CD4-positive, alpha-beta T cell treated with Interleukin-21 for 1 hour (primary cell): ENCODE measurements at places on chromosomes 3 and 15.

GRCh38 chr3:10268930-10269329 is 20.7 kb downstream of the TATDN2 start:
- DNase-seq, result no peak

- no peak for DNase-seq
Measured at GRCh38 chr3:46410669-46411068, 3.6 kb downstream of the CCRL2 start.

DNA sequence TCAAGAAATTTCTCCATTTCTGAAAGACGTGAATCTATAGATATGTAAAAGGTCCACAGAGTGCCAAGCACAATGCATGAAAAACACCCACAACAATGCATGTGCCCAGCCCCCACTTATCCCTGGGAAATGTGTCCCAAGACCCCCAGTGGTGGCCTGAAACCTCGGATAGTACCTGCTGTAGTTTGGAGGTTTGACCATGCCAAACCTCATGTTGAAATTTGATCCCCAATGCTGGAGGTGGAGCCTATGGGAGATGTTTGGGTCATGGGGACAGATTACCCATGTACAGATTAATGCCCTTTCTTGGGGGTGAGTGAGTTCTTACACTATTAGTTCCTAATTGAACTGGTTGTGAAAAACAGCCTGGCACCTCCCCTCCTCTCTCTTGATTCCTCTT is 21.4 kb upstream of the MYZAP start:
- no peak for DNase-seq

GRCh38 chr3:12679468-12679867 is 15.6 kb upstream of the RAF1 start:
- DNase-seq, result no peak

DNA sequence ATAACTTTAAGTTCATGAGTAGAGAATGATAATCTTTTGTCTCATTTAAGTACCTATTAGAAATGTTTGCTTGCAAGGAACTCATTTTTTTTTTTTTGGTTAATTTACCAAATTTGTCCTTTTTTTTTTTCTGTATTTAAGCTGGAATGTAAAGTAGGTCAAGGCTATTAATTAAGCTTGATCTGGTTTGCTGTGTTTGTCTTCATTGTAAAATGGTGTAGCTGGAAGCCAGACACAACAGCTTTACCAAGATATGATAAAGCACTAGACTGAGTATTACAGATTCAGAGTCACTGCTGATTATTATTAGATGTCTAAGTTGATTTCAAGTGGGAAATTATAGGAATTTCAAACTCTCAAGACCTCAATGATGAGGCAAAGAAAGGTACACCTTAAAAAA is 15.0 kb upstream of the ZPLD1 start:
- no peak for DNase-seq

GRCh38 chr3:52775877-52776276 is 1.5 kb upstream of the ITIH1 start:
- no peak for DNase-seq

DNA sequence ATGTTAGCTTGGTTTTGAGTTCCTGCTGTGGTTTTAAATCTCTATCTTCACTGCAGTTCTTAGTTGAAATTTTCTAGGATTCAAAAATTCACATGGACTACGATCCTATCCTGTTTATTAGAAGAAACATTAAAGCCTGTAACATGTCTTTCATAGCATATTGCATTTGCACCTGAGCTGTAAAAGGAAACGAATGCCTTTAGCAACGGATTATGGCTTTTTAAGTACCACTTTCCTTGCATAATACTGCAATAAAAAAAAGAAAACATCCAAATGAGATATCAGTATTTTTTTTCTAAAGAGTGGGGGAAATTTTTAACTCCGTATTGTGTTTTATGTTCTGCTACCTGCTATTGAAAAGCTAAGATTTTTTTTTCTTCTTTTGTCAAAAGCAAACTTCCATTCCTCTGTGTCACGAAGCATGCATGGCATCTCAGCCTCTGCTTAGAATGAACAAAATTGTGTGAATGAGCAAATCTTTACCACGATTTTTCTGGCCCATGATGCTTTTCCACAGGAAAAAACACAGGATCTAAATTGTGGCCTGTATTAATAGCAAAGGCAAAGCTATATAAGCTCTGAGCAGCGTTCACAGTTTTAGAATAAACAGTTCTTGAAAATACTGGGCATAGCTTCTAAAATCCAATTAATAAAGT is 110.0 kb upstream of the CDIN1 start:
- DNase-seq, result no peak

DNA sequence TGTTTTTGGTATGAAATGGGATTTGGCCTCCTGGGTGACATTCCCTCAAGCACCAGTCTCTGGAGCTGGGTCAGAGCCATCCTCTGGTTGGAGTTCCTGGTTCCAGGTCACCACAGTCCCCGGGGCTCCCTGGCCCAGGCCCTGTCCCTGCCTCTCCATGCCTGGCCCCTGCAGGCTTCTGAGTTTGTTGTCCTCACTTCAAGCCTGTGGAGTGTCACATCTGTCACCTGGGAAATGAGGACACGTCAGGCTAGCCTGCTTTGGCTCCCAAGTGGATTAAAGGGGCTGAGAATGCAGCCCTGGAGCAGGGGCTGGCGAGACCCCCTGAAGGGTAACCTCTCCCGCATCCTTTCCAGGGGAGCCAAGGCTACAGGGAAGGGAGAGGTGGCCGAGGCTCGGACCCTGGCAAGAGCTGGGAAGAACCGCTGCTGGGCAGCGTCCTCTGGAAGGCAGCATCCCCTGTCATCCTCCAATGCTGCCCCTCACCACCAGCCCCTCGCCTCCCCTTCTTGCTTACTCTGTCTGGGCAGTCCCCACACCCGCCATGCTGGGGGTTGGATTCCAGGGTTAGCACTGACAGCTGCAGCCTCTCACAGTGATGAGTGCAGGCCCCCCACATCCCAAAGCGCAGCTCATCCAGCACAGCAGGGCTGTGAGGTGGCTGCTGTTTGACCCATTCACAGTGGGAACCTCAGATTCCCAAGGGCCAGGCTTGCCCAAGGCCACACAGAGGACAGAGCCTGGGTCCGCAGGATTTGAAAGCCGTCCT is 75.5 kb upstream of the IQSEC1 start:
- DNase-seq, result no peak

DNA sequence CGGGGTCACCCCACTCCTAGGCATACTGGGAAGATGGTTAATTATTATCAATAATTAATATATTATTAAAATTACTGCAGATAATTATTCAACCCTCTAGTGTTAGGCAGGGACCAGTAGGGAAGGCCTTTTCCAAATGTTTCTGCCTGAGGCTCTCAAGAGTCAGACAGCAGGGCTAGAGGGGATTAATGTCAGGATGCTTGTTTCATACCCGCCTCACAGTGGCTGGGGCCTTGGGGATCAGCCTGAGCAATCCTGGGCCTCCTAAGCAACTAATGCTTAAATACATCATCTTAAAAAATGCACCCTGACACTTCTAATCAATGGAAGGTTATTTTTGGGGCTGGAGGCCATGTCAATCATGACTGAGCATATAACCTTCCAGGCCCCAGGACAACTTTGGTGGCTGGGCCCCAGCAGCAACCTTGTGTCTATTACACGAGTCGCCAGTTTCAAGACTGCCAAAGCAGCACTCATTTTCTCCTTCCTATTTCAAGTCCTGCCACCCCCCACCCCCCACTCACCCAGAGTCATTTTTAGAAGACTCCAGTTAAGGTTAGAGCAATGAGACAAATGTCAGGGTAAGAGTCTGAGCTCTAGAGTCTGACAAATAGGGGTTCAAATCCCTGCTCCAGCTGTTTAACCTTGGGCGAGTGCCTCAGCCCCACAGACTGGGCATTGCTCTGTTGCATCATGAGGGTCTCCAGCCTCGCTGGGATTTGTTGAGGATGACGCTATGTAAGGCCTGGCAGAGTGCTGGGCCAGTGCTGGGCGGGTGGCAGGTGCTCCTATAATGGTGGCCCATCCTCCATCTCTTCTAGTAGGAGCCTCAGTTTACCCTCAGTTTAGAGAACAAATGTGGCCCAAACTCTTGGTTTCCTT is 6.1 kb downstream of the AMOTL2 start:
- DNase-seq, result no peak

DNA sequence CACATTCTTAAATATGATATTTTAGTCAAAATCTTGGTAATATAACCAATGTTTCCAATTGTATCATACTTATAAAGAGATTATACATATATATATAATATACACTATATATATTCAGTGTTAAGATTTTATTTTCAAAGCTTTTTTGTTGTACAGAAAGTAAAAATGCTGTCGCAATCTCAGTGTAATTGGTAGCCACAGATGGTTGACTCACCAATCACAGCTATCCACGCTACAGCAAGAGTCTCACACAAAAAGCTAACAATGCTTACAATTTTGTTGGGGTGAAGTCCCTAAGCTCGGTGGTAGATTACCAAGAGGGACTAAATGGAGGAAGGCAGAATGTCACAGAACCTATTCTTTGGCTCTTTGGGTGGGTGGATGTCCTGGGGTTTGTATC is 16.9 kb upstream of the CFAP161 start:
- DNase-seq, result no peak

GRCh38 chr15:28096411-28096669 is 2.8 kb downstream of the OCA2 start:
- DNase-seq, result no peak

DNA sequence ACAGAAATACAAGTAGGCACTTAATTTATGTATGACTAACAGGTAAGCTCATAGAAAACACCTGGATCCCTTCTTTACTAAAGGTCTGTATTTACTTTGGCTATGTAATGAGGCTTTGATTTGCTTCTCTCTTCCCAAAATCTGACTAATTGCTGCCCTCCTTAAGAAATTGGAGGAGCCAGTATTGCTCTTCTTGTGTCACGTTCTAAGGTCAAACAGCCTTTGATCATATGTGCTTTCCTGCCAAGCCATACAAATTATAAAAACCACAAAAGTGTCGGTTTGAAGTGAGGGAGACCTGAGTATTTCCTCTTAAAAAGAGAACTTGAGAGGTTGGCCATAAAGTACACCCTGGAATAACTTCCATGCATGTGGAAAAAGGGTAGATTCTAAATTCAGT is 112.1 kb upstream of the MB21D2 start:
- DNase-seq, result no peak

DNA sequence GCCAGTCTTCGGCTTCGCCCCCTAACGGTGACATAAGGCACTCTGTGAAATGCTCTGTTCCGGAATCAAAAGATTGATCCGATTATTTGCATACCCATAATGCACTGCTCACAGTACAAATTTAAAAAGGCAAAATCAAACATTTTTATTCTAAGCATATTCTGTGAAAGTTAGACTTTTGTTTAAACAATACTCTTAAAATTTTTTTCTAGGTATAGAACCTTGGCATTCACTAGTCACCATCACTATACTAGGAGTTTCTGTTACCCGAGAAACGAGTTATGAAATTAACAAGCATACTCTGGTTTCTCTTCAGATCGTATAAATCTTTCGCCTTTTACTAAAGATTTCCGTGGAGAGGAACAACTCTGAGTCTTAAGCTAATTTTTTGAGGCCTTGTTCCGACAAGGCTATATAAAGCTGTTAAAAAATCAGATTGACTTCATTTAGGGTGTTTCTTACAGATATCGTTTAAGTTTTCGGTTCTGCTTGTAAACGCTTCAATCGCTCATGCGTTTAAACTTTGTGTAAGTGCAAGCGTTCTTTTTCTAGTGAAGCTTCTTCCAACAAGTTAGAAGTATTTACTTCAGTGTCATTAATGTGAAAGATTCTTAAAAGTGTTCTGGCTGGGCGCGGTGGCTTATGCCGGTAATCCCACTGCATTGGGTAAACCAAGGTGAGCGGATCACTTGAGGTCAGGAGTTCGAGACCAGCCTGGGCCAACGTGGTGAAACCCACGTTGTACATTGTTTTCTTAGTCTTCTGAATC is at the start of gene RNU5B-1:
Gene RNU5B-1, plus strand, starts transcription at position 297 of the 769 bp plus-strand sequence.
- DNase-seq, result peak; percentile 91

- no peak for DNase-seq
Measured at GRCh38 chr3:150421256-150421655, 13.2 kb downstream of the TSC22D2 start.

GRCh38 chr3:194269610-194270145 is 81.5 kb downstream of the CPN2 start:
- DNase-seq, result no peak

DNA sequence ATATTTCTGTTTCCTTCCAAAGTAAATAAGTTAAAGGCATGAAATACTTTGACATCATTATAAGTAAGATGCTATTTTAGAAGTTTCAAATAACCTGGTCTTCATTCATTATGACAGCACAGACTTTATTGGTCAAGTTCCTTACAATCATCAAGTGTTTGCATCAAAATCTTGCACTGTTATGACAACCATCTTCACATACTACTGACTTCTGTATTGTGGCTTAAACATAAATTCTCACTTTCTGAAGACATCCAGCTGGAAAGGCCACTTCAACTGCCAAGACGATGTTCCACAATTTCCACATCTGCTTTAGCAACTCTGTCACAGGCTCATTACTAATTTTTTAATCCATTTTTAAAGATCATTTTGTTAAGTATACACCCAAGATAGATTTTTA is 408.0 kb downstream of the MECOM start:
- no peak for DNase-seq

- peak; percentile 27 for DNase-seq
Measured at GRCh38 chr3:62445275-62445674, 71.9 kb upstream of the FEZF2 start.

DNA sequence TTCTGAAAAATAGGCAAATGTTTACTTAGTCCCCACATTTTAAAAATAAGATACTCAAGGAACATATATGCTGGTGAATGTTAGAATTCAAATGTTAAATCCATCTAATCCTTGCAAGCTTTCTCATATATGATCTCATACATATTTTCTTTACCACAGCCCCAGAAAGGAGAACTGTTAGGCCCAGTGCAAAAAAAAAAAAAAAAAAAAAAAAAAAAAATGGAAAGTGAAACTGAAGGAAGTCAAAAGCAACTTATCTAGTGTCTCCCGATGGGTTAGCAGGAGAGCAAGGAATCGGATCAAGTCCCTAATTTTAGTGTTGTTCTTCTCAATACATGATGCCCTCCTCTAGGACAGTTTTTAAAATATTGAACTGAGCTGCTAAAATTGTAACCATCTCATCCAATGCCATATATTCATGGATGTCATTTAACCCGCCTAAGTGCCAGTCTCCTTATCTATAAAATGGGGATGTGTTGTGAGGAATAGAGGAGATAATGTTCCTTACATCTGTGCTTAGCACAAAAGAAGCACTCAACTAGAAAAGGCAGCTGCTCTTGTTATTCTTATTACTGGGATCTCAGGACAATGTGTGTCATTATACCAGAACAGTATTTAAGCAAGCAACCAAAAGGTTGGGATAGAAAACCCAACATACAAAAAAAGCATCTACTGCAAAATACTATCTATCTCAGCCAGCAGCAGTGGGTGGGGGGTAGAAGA is 279.7 kb downstream of the MAGI1 start:
- no peak for DNase-seq
